Activated naive CD8-positive, alpha-beta T cell treated with anti-CD3 and anti-CD28 coated beads, Interleukin-2, amount 50 U/mL, for 16 hours (primary cell): ENCODE measurements at places on chromosomes 12 and 14.

- DNase-seq = no peak
These were observed 32.1 kb downstream of the SNRNP35 start for GRCh38 chr12:123490089-123490488.

GRCh38 chr14:48417715-48418500, 742.5 kb upstream of the MDGA2 start:
- no peak for DNase-seq

GRCh38 chr12:55173456-55173855, 47.2 kb downstream of the OR9K2 start:
- DNase-seq = no peak

DNA sequence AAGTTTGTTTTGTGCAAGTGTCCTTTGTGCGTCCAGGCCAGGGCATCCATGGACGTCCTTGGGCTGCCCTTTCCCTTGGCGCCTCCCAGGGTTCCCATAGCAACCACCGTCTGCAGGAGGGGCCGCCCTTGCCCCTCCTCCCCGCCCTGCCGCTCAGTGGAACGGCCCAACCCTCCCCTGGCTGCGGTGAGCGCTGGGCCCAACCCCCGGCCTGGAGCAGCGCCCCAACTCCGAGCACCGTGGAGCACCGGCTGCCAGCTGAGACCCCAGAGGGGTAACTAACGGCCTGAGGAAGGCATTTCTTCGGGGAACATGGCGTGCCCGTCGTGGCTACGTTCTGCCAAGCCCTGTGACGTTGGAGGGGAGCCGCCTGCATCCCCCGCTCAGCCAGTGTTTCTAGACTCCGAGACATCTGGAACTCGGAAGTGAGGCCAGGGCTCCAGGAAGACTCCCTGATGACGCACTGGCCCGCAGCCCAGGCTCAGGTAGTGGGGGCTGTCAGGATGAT, 5.3 kb upstream of the ACACB start:
- no peak for DNase-seq

- no peak for DNase-seq
These were observed 74.9 kb downstream of the TSPAN9 start for GRCh38 chr12:3152011-3152511.
